Vein endothelial cell (primary cell): ENCODE measurements at places on chromosomes 2 and 18. TPM values are rescaled to one million over a fixed set of nuclear protein-coding genes. Genes with fewer than 3 reads are reported as not detected.

NPPC gene
- not detected in 2 replicates for total RNA-seq

HOXD10 gene
- 2.2 and 2.3 TPM in 2 replicates for total RNA-seq

SAG gene
- total RNA-seq = not detected in 2 replicates

ZAP70 gene
- total RNA-seq = not detected in 2 replicates

LCT gene
- total RNA-seq = under 0.01 TPM in 1 of 2 replicates, not detected in the other

TMEM247 gene
- total RNA-seq = not detected in 2 replicates

NCKAP5 gene
- 0.96 and 2.0 TPM in 2 replicates for total RNA-seq

FAM237A gene
- total RNA-seq = not detected in 2 replicates

SLC40A1 gene
- 26.4 and 44.4 TPM in 2 replicates for total RNA-seq

PTH2R gene
- total RNA-seq = not detected in 2 replicates

HJURP gene
- 14.7 and 25.5 TPM in 2 replicates for total RNA-seq

CYBRD1 gene
- total RNA-seq = 26.0 and 30.1 TPM in 2 replicates

TMEM169 gene
- 0.48 TPM in 1 of 2 replicates, not detected in the other for total RNA-seq

MEIS1 gene
- total RNA-seq = 0.76 and 2.3 TPM in 2 replicates

RBM43 gene
- total RNA-seq = 2.6 and 3.7 TPM in 2 replicates

GALR1 gene
- total RNA-seq = not detected in 2 replicates

SRD5A2 gene
- not detected in 2 replicates for total RNA-seq

IL1RL1 gene
- total RNA-seq = 11.1 and 31.0 TPM in 2 replicates

TDRD15 gene
- total RNA-seq = not detected in 2 replicates

GPR45 gene
- total RNA-seq = not detected in 2 replicates

KCTD1 gene
- total RNA-seq = 13.6 and 14.0 TPM in 2 replicates
